ENCODE measurements at places on chromosomes 7 and 10.

DNA sequence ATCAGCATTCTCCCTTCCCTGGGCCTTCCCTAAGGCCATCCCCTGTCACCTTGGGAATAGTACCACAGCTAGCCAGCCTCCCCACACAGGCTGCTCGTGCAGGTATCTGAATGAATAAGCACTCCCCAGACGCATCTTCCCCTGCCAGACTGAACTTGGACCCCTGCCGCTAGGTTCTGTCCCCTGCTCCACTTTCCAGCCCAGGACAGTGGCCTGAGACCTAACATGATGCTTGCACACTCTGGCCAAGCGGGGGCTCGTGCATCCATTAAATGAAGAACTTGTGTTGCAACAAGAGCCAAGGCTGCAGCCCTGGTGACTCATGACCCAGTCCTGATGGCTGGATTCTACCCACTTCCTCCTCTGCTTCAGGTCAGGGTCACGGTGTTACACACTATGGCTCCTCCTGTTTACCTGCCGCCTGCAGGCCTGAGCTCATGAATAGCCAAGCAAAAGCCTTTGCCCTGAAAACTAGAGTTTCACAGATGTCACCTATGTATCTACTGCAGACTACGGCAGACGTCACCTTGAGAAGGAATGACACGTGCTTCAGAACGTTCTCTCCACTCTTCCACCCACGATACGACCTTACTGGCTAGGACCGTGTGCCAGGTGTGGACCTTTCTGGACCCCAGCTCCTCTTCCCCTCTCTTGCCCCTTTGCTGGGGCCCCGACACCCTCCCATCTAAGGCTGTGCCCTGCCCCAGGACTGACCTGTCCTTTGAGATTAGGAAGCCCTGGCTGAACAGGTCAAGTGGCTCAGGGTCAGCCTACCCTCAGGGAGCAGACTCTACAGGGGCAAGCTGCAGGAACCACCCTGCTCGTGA is 6.5 kb downstream of the ASB13 start:
- no peak for DNase-seq

- DNase-seq = no peak
Measured at GRCh38 chr10:78288663-78289062, 255.0 kb downstream of the RPS24 start.

GRCh38 chr7:70694971-70695794 is 436.8 kb upstream of the GALNT17 start:
- DNase-seq = peak; percentile 60

DNA sequence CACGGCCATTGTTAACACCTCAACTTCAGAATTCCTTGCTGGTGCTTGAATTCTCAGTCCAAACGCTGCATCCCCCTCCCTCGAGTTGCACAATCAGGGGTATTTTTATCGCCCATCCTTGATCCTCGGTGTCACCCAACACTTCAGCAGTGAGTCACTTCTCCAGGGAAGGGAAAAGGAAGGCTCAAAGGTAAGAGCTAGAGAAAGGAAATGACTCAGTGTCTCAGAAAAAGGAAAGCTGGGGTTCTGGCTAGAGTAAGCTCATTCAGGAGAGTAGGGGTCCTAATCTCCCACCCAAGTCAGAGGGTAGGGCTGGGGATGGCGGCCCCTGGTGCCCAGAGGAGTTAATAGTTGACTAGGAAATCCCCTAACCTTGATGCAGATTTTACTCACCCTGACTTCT is 39.8 kb upstream of the TRIM8 start:
- no peak for DNase-seq

- no peak for DNase-seq
Measured at GRCh38 chr10:75772153-75772887, 340.9 kb downstream of the LRMDA start.

- DNase-seq = no peak
Measured at GRCh38 chr7:159008417-159008816, 136.2 kb downstream of the VIPR2 start.

DNA sequence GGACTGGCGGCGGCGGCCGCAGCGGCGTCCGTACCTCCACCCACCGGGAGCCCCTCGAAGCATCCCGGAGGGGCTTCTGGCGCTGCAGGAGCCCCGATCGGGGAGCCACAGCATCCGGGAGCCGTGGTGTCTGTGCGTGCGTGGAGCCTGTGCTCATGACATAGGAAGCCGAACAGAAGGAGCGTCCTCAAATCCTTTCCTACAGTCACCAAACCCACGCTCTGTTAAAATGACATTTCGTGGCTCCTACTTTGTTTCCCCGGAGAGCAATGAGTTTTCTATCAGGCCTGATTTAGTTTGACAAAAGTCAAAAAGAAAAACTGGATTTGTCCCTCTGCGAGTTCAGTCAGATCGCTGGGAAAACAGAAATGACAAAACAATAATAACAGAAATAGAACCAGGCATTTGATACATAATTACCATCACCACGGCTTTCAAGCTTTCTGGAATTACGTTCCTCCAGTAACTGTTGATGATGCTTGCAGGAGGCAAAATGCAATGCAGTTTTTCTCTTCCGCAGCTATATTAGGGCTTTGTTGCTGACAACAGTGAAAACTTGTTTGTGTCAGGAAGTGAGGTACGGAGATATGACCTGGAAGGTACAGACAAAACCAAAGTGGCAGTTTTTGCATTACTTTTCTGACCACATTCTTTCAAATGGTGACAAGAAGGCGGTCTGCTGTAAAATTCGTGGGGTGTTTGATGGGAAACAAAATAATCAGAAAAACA is 219.3 kb upstream of the MKLN1 start:
- DNase-seq = peak; percentile 76

DNA sequence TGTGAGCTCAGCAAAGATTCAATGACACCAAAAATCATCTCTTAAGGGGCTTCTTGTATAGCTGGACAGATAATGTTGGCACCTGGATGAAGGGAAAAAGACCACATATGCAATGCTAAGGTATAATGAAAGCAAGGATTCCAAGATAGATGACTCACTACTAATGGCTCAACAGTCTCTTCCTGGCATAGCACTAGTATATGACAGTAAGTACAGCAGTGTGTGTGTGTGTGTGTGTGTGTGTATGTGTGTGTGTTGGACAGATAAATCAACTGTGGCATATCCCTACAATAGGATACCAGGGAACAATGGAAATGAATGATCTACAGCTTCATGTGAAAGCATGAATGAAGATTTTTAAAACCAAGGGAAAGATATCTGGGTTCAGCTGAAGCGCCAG is 257.1 kb downstream of the SFMBT2 start:
- DNase-seq = no peak

- DNase-seq = no peak
Measured at GRCh38 chr7:149552799-149553198, 55.2 kb upstream of the ZNF746 start.

DNA sequence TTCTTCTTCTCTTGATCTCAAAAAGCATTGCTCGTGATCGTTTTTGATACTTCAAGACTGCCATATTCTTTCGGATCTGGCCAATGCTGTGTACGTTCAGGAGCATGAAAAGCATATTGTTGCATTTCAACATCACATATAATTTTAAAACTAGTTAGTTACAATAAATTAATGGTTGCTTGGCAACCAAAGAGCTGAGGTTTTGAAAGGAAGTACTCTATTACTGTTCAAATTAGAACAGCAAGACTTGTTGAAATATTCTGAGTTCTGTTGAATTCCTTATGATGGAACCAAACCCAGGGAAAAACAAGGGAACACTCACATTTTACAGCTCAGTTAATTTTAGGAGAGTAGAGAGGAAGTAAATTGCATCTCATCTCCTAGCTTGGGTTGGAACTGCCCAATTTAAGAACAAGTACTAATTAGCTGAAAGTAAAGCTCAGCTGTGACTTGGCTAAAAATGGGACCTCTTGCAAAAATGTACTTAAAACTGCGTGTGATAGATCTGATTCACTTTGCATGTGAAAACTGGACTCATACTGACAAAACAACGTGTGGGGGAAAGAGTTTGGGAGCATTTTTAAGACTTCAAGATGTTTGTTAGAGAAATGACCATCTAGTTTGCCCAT is 21.2 kb downstream of the OR9A2 start:
- no peak for DNase-seq

DNA sequence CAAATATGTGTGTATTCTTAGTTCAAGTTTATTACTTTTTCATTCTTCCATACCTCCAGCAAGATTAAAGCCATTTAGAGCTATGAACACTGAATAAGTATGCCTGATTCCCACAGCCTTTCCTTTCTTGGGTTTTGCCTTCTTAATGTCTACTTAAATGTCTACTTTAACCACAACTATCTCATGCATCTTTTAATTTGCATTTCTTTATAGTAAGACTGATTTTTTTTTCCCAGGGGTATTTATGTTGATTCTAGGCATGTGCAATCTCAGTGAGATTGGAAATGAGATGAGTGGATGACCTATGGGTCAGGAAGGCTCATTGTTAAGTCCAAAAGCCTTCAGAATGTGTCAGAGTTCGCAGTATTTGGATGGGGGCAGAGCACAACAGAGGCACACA is 3.6 kb downstream of the PCBD1 start:
- no peak for DNase-seq

DNA sequence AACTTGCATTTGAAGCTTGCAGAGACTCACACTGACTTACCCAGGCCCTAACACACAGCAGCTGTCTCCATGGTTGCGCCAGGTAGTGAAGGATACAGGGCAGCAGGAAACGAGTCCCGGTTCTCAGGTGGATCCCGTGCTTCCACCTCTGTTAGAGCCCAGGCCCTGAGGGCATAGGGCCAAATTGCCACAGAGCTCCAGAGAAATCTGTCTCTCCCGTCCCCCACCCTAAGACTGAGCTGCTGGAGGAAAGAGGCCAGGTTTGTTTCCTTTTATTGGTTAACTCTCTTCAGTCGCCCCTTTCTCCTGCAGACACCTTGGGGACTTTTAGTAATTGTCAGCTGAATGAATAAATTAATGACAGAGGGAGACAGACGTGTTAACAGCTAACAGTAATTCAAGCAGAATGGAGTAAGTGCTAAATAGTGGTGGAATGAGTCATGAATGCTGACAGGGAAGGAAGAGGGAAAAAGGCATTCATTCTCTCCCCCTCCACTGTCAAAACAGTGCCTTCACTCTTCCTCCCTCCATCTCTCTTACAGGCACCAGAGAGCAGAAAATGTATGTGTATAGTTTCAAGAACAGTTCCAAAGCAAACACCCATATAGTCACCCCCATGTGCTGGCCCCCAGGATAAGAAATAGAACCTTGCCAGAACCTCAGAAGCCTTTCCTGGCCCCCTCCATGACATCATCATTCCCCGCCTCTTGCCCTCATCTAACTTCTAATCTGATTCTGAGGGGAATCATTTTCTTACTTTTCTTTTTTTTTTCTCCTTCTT is 16.8 kb upstream of the DLG5 start:
- no peak for DNase-seq

DNA sequence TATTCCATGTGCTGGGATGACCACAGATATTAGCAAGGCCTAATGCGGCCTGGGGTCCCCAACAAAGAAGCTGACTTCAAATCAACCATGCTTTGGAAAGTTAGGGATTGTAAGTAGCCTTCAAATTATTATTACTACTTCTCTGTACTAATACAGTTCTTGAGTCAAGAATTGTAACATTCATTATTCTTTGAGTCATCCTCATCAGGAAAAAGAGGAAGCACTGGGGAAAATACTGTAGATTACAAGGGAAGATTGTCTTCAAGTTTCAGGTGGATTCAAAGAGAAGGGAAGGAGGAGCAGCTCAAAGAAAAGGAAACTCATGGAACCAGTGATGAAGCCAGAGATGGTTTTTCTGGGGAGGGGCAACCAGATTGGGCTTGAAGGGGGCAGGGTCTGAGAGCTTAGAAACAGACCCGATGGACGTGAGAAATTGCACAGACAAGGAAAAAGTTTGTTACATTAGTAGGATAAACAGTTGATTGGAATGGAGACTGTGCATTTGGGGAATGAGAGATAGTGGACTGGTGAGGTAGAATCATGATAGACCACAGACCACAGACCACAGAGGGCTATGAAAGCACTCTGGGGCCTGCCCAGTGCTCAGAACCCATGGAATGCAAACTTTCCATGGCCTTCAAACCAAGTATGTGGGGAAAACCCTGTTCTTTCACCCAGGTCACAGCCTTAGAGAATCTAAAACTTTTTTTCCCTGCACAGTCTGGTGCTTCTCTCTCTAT is 209.9 kb downstream of the ZNF365 start:
- DNase-seq = no peak

GRCh38 chr10:93945819-93946218 is 47.9 kb upstream of the PLCE1 start:
- no peak for DNase-seq

DNA sequence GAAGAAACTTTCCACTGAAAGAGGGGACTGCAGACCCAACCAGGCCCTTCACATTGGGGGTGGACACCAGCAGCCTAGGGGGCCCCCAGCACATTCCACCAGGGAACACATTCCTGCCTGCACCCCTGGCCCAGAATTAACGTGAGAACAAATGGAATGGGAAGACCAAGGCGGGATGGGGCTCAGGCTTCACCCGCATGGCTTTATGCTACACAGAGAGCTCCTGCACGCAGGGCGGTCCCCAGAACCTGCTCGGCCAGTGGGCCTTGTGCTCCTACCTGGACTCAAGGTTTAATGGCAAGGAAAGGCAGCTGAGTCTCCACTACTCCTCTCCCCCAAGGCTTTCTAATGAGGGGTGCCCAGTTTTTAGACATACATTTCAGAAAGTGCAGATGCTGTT is 146.3 kb upstream of the GPR26 start:
- DNase-seq = peak; percentile 23

DNA sequence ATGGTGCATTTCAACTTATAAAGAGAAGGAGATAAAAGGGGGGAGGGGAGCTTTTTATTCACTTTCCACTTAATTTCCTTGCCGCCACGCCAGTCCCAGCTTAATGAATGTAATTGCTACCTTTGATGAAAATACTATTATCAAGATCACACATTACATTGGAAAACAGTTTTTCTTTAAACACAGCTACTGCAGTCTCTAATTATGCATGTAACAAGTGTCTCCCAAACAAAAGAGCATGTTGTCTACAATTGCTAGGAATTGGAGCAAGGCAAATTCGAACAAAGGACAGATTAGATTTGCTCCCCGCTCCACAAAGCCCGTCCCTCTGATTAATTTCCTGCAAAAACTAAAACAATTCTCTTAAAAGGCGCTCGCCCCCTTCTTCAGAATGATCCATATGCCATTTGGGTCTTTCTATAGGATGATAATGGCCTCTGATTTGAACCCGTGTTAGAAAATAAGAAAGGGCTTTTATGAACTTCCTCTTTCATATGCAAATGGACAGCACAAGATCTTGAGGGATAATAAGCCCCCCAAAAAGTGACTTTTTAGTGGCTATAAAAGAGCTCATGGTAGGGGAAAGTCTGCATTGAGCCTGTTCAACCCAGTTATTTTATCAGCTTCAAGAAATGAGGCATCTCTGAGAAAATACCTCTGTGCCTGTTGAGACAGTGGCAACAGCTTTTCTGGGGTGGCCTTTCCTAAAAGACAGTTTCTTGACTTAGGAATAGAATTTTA is 60.6 kb downstream of the ACADSB start:
- DNase-seq = no peak

- DNase-seq = no peak
Measured at GRCh38 chr7:30934225-30934624, 22.6 kb downstream of the AQP1 start.

GRCh38 chr7:102944241-102944640 is 31.4 kb downstream of the LRRC17 start:
- DNase-seq = no peak

GRCh38 chr7:35553519-35553918 is 141.4 kb downstream of the HERPUD2 start:
- no peak for DNase-seq
